H7 (cell line): ENCODE measurements at places on chromosomes 5 and 9.

DNA sequence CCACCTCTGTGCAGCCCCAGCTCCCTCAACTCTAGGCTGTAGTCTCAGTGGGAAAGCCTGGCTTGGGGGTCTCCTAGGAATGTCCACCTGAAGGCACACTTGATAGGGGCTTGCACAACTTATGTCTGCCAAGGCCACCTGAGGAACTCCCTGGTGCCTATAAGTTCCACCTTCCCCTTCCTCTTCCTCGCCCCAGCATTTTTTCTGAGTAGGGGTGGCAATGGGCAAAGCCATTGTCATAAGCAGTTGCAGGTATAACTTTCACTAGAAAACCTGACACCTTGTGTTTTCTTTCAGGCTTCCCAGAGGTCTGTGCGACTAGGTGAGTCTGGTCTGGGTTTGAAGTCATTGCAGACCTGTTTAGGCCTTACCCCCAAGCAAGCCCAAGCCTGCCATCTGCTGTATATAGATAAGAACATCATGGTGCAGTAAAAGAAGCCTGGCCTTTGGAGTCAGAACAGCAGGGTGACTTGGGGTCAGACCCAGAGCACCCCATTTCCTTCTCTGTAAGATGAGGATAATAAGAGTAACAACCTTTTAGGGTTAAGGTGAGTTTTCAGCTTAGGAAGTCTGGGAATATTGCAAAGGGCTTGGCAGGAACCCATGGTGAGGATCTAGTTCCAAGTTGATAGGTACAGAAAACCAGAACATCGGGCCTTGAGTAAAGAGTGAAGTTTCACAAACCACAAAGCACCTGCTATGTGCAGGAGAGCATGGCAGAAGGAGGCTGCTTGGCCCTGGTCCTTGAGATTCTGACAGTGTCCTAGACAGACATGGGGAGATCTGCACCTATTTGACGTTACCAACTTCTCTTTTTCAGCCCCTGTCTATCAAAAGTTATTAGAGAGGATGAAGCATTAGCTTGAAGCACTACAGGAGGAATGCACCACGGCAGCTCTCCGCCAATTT is 33.8 kb downstream of the TGFBI start:
- DNase-seq, result no peak

DNA sequence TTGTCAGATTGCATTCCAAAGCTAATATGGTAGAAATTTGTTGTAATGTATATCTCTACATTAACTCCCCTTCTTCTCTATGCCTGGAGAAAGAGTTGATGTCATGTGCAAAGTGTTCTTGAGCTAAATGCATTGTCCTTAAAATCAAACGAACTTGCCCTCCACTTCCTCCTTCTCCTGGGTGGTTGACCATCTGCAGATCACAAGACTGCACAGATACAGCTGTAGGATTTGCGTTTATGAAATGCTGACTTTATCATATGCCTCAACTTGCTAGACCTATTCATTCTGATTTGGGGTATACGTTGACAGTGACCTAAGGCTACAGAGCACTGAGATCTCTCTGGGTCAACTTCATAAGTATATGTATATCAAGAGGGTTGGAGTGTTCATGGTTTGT is 8.3 kb downstream of the TRIM32 start:
- DNase-seq, result no peak

GRCh38 chr5:167528651-167529050 is 762.8 kb upstream of the WWC1 start:
- no peak for DNase-seq

GRCh38 chr5:133029416-133029815 is 3.1 kb upstream of the ZCCHC10 start:
- no peak for DNase-seq

GRCh38 chr5:51556833-51557232 is 173.6 kb downstream of the ISL1 start:
- DNase-seq, result no peak

GRCh38 chr9:129776566-129776937 is 23.7 kb upstream of the PTGES start:
- DNase-seq, result no peak

- DNase-seq, result no peak
These were observed 21.7 kb downstream of the FER start for GRCh38 chr5:108769352-108769751.

DNA sequence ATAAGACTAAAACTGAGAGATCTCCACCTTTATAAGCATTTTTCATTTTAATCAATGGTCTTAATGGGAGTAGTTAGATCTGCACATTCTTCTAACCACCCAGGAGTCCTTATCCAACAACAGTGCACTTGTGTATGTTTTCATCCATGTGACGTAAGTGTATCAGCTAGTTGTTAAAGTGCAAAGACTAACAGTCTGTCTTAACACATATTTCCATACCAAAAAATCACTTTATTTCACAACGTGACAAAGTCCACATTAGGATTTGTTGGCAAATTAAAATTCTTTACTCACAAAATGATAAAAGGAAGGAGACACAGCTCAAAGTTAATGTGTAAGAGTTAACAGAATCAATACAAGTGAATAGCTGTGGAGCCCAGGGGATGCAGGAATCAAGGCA is 1.9 kb upstream of the SMC2 start:
- no peak for DNase-seq

DNA sequence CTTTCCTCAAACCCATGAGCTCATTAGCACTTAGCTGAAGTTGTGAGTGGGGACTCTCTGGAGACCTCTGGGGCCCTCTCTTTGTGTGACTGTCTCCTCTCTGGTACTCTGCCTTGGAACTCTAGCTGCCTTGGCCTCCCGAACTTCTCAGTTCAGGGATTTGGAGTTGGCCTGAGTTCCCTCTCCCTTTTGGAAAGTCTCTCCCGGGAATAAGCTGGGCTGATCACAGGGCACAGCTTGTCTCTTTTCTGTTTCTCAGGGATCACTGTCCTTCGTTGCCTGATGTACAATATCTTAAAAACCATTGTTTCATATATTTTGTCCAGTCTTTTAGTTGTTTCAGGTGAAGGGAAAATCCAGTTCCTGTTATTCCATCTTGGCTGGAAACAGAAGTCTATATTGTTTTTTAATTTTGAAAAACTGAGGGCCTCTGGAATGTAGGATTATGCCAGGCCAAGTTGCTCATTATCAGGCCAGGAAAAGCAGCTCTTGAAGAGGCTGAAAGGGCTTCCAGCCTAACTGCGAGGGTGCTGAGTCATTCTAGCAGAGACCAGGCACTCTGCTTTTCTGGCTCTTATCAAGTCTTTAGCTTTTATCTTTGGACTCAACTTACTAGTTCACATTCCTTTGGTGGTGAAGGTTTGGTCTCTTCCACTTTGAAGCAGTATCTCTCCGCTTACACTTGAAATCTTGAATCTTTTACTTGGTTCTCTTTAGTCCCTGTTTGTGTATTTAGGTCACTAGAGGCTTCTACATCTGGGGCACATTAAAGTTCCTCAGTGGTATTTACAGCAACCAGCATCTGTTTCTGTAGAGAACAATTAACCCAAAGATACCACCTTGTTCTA is 8.4 kb upstream of the RGS3 start:
- no peak for DNase-seq

DNA sequence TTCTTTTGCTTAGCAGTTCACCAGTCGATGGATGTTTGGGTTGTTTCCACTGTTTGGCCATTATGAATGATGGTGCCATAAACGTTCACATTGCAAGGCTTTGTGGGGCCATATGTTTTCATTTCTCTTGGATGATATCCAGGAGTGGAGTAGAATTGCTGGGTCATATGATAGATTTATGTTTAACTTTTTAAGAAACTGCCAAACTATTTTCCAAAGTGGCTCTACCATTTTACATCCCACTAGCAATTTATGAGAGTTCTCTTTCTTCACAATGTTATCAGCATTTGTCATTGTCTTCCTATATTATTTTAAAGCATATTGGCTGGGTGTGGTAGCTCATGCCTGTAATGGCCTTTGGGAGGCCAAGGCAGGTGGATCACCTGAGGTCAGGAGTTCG is 5.2 kb downstream of the GPR107 start:
- no peak for DNase-seq

GRCh38 chr5:133682451-133682850 is 70.1 kb upstream of the FSTL4 start:
- DNase-seq, result no peak

- DNase-seq, result no peak
These were observed 29.6 kb upstream of the BOD1 start for GRCh38 chr5:173645890-173646574.

DNA sequence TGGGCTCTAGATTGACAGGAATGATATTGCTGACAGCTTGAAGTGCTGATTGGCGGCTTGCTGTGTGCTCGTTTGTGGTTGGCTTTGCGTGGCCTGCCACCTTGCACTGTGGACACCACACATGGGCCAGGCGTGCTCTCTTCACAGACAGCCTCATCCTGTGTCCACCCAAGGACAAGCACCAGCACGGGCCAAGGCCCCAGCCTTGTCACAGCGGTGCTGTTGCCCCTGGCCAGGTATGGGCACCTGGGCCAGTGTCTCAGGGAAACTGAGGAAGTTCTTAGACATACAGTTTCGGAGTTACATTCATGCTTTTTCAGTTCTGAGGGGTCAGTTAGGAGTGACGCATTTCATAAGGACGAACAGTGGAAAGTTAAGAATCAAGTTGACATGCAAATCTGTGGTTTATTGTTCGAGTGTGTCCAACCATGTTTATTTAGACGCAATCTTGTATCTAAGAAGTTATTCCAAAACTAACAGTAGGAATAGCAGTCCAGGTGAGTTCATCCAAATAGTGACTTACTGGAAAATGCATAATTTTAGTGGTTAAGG is 125.9 kb downstream of the EHMT1 start:
- DNase-seq, result no peak

GRCh38 chr5:72452515-72453245 is 54.5 kb downstream of the ZNF366 start:
- no peak for DNase-seq
